ENCODE measurements at places on chromosomes 5 and 9. TPM values are rescaled to one million over a fixed set of nuclear protein-coding genes. Genes with fewer than 3 reads are reported as not detected.

DNA sequence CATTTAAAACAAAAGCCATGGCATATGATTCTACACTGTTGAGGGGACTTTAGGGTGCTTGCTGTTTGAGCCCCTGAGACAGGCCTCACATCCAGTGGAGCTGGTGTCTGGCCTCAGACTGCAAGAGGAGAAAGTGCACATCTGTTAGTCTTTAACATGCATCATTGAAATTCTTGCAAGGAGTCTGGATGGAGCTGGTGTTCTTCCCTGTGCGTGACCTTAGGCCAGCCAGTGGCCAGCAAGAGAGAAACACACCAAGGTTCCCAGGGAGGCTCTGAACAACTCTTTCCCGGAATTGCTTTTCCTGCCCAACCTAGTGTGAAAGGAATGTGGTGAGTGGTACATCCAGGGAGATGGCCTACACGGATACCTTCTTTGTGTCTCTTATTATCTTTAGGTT lies 282.8 kb upstream of the TNC start:
- H3K4me3 ChIP-seq: no peak overlapping the region
- DNase-seq: no peak
- H3K27ac ChIP-seq: no peak overlapping the region
- H3K27me3 ChIP-seq: peaks cover 6% of the 10 kb centered on the region

- H3K4me3 ChIP-seq: no peak overlapping the region
- no peaks in the 10 kb centered on the region for H3K4me1 ChIP-seq
- no peak for DNase-seq
- peaks cover 7% of the 10 kb centered on the region for H3K36me3 ChIP-seq
- H3K27ac ChIP-seq: no peak overlapping the region
These were observed 16.6 kb downstream of the MIGA2 start for GRCh38 chr9:129053020-129053419.

GRCh38 chr9:126664900-126665643 lies 51.3 kb downstream of the LMX1B start:
- no peak for DNase-seq
- no peak overlapping the region for H3K27ac ChIP-seq
- no peaks in the 10 kb centered on the region for H3K4me1 ChIP-seq
- no peak overlapping the region for H3K4me3 ChIP-seq
- H3K36me3 ChIP-seq: no peaks in the 10 kb centered on the region
- H3K27me3 ChIP-seq: peaks cover 24% of the 10 kb centered on the region

Gene SHISAL2B
- not detected for total RNA-seq

- H3K27ac ChIP-seq: no peak overlapping the region
- H3K4me3 ChIP-seq: no peak overlapping the region
- peaks cover 8% of the 10 kb centered on the region for H3K4me1 ChIP-seq
- no peak for DNase-seq
- H3K36me3 ChIP-seq: peaks cover 8% of the 10 kb centered on the region
- H3K27me3 ChIP-seq: no peaks in the 10 kb centered on the region
These were observed 14.9 kb downstream of the BRD3 start for GRCh38 chr9:134052941-134053340.

Gene LOX
- not detected for total RNA-seq

DNA sequence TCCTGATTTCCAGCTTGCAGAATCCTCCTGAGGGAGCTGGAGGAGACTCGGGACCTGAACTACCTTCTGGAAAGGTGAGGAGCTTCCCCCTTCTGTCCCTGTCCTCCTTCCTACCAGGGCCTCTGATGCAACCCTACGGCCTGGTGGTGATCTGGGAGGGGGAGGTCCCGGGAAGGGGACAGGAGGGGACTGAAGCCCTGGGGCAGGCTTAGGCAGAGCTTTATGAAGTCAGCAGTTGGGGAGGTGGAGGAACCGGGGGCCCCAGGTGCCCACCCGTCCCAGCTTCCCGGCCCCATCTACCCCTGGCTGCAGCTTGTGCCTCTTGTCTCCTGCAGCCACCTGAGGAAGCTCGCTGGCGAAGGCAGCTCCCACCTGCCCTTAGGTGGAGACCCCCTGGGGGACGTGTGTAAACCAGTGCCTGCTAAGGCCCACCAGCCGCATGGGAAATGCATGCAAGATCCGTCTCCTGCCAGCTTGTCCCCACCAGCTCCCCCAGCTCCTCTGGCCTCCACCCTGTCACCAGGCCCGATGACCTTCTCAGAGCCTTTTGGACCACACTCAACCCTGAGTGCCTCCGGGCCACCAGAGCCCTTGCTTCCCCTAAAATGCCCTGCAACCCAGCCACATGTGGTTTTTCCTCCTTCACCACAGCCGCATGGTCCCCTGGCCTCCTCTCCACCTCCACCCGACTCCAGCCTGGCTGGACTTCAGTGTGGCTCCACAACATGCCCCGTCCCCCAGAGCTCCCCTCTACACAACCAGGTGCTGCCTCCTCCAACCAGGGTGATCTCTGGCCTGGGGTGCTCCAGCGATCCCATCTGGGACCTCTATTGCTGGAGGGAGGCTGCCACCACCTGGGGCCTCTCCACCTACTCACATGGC lies 2.1 kb downstream of the SPATA31E1 start:
- H3K4me1 ChIP-seq: peaks cover 3% of the 10 kb centered on the region
- no peaks in the 10 kb centered on the region for H3K27me3 ChIP-seq
- H3K36me3 ChIP-seq: no peaks in the 10 kb centered on the region
- no peak overlapping the region for H3K4me3 ChIP-seq
- no peak overlapping the region for H3K27ac ChIP-seq

Gene PANK3
- total RNA-seq: 44.9 TPM

DNA sequence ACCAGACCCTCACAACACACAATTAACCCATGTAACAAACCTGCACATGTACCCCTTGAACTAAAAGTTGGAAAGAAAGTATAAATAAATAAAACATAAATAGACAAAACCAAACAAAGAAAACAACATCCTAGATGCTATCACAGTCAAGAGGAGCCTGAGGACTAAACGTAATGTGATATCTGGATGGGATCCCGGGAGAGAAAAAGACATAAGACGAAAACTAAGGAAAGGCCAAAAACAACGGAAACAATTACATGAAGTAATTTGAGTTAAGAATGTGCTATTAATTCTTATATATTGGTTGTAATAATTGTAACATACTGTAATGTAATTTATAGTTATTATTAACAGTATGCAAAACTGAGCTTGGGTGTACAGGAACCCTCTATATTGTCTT lies 793.9 kb downstream of the SEMA5A start:
- H3K27ac ChIP-seq: no peak overlapping the region
- H3K4me1 ChIP-seq: no peaks in the 10 kb centered on the region
- H3K4me3 ChIP-seq: no peak overlapping the region

Gene SLC24A2
- not detected for total RNA-seq

Gene AQP7
- total RNA-seq: not detected

GRCh38 chr5:107149243-107150005 lies 521.3 kb downstream of the EFNA5 start:
- no peaks in the 10 kb centered on the region for H3K27me3 ChIP-seq
- no peak for DNase-seq
- H3K4me1 ChIP-seq: no peaks in the 10 kb centered on the region
- H3K4me3 ChIP-seq: no peak overlapping the region
- H3K36me3 ChIP-seq: no peaks in the 10 kb centered on the region
- no peak overlapping the region for H3K27ac ChIP-seq

Gene ANKRD18A
- total RNA-seq: 6.1 TPM

Gene WNT8A
- not detected for total RNA-seq

DNA sequence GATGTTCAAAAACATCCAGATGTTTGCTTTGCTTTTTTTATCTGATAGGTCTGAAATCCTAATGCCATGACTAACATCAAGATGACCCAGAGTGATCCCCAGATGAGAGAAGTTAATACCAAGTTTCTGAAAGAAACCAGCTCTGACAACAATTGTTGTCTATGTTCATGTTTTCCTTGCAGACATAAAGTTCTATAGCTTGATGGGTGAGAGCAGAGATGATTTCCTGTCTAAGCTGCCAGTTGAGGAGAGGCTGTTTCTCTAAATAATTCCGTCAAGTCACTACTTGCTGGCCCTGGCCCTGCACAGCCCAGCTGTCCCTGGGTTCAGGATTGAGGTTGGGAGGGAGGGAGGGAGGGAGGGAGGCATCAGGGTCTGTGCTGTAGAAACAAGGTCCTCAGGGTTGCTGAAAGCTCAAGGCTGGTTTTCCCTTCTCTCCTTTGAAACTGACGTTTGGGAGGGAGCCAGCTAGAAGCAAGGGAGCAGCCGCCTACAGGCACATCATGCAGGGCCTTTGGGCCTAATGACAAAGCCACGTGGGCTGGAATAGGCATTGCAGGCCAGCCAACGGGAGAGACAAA lies 3.9 kb downstream of the SPARC start:
- no peak overlapping the region for H3K4me3 ChIP-seq
- peaks cover 8% of the 10 kb centered on the region for H3K4me1 ChIP-seq

DNA sequence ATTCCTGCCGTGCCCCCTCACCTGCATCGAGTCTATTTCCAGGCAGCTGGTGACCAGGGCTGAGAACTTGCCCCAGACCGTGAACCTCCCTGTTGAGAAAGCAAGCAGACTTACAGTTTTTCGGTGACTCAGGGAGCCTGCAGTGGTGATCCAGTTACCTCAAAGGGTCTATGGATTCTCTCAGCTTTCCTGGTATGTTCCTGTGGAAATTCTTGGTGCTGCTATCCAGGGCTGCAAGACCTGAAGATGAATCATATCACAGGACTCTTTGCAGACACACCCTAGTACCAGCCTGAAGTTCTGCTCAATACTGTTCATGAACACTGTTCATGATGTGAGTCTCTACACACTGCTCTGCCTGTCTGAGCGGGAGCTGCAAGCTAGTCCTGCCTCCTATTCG lies 154.7 kb downstream of the WDR70 start:
- no peak for DNase-seq
- H3K4me3 ChIP-seq: no peak overlapping the region
- no peak overlapping the region for H3K27ac ChIP-seq
- no peaks in the 10 kb centered on the region for H3K4me1 ChIP-seq
- H3K36me3 ChIP-seq: peaks cover 43% of the 10 kb centered on the region
- no peaks in the 10 kb centered on the region for H3K27me3 ChIP-seq

GRCh38 chr9:131774636-131775035 lies 34.8 kb upstream of the RAPGEF1 start:
- no peak for DNase-seq
- H3K4me3 ChIP-seq: no peak overlapping the region
- peaks cover 30% of the 10 kb centered on the region for H3K27me3 ChIP-seq
- no peaks in the 10 kb centered on the region for H3K36me3 ChIP-seq
- no peaks in the 10 kb centered on the region for H3K4me1 ChIP-seq

DNA sequence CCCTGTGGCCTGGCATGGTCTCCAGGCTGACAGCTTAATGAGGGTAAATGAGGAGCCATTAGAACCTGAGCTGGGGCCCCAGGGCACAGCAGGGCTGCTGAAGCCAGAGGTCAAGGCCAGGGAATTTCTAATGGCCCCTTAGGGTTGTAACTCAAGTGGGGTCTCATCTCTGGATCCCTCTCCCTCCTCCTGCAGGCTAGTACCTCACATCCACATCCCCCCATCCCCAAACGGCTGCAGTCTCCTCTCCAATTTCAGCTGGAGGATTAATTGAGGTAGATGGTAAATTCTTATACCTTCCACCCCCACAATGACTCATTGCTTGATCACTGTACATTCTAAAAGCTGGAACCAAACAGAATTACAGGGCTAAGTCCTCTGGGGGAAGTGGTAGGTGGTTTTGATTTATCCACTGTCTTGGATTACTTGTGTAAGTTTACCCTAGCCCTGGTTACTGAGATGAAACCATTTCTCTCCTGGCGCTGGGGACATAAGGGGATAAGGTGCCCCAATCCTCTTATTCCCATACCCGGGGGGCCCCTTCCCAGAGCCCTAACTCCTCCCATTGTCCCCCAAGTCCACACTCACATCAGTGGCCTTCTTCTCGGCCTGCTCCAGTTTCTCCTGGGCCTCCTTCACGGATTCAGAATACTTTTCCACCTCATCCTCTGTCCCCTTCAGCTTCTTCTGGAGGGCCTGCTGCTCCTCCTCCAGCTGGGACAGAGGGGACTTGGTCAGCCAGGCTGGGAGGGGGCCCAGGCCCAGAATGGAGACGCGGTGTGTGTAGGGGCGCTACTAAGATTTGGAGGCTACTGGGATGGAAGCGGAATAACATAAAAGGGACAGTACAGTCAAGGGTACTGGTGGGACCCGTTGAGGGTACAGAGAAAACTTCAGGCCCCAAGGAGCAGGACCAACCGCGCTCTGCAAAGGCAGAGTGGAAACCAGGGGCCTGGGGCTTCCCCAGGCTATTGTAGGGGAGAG lies 875 bp downstream of the TPM2 start:
- peak; percentile 18 for DNase-seq
- peaks cover 18% of the 10 kb centered on the region for H3K4me1 ChIP-seq
- H3K27me3 ChIP-seq: no peaks in the 10 kb centered on the region
- H3K4me3 ChIP-seq: peak overlapping the region; percentile 52
- H3K36me3 ChIP-seq: no peaks in the 10 kb centered on the region
- H3K27ac ChIP-seq: no peak overlapping the region

DNA sequence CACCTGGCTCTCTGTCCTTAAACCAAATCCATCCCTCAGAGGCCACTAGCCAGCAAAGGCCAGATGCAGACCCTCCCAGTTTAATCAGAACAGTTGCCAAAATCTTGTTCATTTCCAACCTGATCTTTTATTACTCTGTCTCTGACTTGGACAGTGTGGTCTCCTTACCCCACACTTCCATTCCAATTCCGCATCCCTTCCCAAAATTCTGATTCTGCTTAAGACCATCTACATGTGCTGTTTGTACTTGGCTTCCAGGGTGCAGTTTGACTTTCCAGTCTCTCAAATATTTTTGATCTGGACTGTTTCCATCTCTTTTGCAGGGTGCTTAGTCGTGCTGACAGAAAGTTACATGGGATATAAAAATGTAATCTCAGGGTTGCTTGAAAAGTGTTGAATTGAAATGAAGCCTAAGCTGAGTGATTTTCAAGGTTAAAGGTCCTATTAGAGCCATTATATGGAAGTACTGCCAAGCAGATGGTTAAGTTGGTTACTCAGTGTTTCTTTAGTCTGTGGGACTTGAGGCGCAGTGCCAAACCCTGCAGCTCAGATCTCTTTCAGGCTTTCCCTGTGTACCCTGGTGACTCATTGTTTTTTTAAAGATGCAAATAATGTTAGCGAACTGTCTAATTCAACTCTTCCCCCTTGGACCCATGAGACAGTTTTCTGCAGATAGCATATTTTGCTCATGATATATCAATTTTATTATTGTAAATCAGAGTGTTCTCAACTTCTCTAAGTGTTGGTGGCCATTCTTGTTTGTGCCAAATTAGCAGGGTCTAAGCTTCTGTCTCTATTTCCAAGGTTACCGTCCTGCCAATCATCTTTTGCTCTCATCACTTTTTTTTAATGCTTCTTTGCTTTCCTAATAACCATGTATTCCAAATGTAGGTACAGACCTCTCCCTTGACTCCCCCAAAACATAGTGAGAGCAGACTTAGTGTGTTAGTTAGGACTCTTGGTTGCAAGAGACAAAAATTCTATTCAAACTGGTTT lies 18.2 kb upstream of the DCP2 start:
- peaks cover 20% of the 10 kb centered on the region for H3K4me1 ChIP-seq
- H3K27me3 ChIP-seq: no peaks in the 10 kb centered on the region
- H3K27ac ChIP-seq: no peak overlapping the region

GRCh38 chr5:38426490-38426889 lies 130.0 kb downstream of the LIFR start:
- H3K27ac ChIP-seq: no peak overlapping the region
- H3K27me3 ChIP-seq: peaks cover 3% of the 10 kb centered on the region
- H3K4me3 ChIP-seq: no peak overlapping the region

Gene ROPN1L
- total RNA-seq: not detected

- no peak overlapping the region for H3K27ac ChIP-seq
- H3K27me3 ChIP-seq: no peaks in the 10 kb centered on the region
- peaks cover 23% of the 10 kb centered on the region for H3K36me3 ChIP-seq
- H3K4me1 ChIP-seq: peaks cover 14% of the 10 kb centered on the region
- no peak overlapping the region for H3K4me3 ChIP-seq
These were observed 4.0 kb downstream of the FBXO4 start for GRCh38 chr5:41929035-41929434.

Gene TAF11L6
- not detected for total RNA-seq

- H3K36me3 ChIP-seq: peaks cover 3% of the 10 kb centered on the region
These were observed 101.3 kb downstream of the PAM start for GRCh38 chr5:102856389-102856777.

Measured in activated naive CD4-positive, alpha-beta T cell treated with anti-CD3 and anti-CD28 coated beads for 36 hours (primary cell).